Renal cortex interstitium (tissue), 15 donors: ENCODE measurements at places on chromosomes 7 and 10. TPM values are rescaled to one million over a fixed set of nuclear protein-coding genes. Genes with fewer than 3 reads are reported as not detected.

Gene TMEM229A
- 0.23 TPM for polyA plus RNA-seq

DNA sequence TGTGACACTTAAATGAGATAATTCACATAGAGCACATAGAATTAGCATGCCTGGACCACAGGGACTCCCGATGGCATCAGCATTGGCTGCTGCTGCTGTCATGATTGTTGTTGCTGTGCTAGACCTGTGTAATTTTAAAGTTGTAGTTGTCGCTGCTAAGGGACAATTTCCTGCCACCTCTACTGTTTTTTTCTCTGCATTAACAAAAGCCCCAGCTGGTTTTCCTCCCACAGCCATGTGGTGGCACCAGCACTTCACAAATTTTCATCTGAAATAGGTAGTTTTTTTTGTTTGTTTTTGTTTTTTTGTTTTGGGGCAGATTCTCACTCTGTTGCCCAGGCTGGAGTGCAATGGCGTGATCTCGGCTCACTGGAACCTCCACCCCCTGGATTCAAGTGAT, 25.4 kb upstream of the PRXL2A start:
- no peak for DNase-seq

Gene CDK6
- 46.6 TPM for polyA plus RNA-seq

Gene GSTK1
- polyA plus RNA-seq: 182 TPM

DNA sequence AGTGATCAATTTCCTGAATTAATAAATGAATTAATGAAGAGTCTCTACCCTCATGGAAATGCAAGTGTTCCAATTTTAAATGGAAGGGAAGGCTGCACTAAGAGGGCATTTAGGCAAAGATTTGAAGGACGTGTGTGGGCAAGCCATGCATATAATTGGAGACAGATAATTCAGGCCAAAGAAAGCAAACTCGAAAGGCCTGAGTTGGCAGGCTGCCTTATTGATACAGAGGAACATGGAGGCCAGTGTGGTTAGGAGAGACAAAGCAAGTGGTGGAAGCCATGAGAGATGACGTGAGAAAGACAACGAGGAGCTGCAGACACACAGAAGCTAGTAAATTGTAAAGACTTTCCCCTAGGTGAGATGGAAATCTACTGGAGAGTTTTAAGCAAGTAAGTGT, 15.4 kb upstream of the PCLO start:
- DNase-seq: no peak

GRCh38 chr10:88253622-88254021, 329.5 kb downstream of the RNLS start:
- no peak for DNase-seq

DNA sequence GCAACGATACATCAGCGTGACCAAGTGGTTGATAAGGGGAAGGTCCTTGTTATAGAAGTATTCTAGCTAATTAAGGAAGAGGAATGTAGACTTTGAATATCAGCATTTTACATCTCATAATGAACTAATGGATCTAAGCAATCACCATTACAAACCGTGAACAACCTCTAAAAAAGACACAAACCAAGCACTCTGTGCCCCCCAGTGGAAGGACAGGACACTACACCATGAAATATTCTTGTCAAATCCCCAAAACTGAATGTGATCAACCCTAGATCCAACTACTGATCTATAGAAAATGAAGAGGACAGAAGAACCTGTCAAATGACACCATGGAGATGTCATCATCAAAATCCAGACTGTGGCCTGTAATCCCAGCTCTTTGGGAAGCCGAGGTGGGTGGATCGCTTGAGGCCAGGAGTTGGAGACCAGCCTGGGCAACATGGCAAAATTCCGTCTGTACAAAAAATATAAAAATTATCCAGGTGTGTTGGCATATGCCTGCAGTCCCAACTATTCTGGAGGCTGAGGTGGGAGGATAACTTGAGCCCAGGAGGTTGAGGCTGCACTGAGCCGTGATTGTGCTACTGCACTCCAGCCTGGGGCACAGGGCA, 111.3 kb upstream of the CARD11 start:
- no peak for DNase-seq

Gene GRM3
- 0.28 TPM for polyA plus RNA-seq

- no peak for DNase-seq
These were observed 1.9 kb downstream of the FOXK1 start for GRCh38 chr7:4683884-4684565.

Gene MACC1
- polyA plus RNA-seq: 9.0 TPM

Gene CALN1
- polyA plus RNA-seq: 1.00 TPM

Gene SYT15B
- polyA plus RNA-seq: 2.6 TPM

GRCh38 chr10:102799691-102800471, 37.3 kb downstream of the CYP17A1 start:
- no peak for DNase-seq

DNA sequence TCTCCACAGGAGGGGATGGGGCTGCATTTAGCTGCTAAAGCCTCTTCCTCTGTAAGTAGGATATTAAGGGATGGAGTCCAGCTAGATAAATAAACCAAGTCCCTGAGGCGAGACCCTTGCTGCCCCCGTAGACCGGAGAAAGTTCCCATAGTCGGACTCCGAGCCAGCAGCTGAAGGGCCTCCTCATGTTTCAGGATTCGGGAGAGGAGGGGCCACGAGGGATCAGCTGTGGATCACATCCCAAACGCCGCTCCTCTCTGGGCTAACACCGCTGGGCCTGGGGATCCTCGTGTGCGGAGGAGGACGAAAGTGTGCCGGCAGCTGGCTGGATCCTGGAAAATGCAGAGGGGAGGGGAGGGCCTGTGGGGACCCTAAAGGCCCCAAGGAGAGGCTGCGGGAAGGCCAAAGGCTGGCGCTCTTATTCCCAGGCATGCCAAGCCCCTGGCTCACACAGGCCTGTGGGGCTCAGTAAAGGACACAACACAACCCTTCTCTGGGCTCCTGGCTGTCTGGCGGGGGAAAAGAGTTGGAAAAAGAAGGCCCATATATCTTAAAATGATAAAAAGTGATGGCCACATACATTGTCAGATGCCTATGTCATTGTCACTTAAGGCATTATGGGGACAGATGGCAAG, 82.5 kb upstream of the TMEM72 start:
- peak; percentile 73 for DNase-seq

- no peak for DNase-seq
These were observed 21.7 kb upstream of the WNT16 start for GRCh38 chr7:121307021-121307574.

- DNase-seq: no peak
These were observed 23.1 kb downstream of the PARD3 start for GRCh38 chr10:34791947-34792346.

DNA sequence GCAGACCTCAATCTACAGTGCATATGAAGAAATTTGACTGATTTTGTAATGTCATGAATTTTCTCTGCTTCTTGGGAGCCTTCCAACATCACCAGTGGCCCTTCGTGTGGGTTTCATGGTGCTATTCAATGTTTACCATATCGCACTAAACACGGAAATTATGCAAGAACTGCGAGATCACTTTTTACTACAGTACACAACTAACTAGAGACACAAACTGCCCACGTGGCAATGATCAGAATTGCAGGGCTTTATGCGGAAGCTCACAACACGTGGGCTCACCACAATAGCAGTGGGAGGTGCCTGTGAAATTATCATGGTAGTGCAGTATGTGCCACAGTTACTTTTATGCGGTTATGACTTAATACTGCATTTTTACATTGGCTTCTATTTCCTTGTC, 449.7 kb upstream of the KLF6 start:
- no peak for DNase-seq

- DNase-seq: no peak
These were observed 247.3 kb upstream of the PITRM1 start for GRCh38 chr10:3419719-3420495.

DNA sequence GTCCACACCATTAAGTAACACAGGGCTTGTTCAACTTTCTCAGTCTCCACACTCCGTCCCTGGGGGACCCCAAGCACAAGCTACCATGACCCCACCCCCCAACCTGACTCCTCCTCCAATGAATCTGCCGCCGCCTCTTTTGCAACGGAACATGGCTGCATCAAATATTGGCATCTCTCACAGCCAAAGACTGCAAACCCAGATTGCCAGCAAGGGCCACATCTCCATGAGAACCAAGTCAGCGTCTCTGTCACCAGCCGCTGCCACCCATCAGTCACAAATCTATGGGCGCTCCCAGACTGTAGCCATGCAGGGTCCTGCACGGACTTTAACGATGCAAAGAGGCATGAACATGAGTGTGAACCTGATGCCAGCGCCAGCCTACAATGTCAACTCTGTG, 81.1 kb upstream of the SAMD8 start:
- DNase-seq: no peak

Gene ASB15
- 2.1 TPM for polyA plus RNA-seq

Gene NKX1-2
- polyA plus RNA-seq: not detected

Gene EVX1
- 0.11 TPM for polyA plus RNA-seq

- DNase-seq: no peak
These were observed 36.3 kb downstream of the SUFU start for GRCh38 chr10:102540023-102540422.

- peak; percentile 73 for DNase-seq
These were observed 573.9 kb downstream of the TCERG1L start for GRCh38 chr10:130737621-130738020.

DNA sequence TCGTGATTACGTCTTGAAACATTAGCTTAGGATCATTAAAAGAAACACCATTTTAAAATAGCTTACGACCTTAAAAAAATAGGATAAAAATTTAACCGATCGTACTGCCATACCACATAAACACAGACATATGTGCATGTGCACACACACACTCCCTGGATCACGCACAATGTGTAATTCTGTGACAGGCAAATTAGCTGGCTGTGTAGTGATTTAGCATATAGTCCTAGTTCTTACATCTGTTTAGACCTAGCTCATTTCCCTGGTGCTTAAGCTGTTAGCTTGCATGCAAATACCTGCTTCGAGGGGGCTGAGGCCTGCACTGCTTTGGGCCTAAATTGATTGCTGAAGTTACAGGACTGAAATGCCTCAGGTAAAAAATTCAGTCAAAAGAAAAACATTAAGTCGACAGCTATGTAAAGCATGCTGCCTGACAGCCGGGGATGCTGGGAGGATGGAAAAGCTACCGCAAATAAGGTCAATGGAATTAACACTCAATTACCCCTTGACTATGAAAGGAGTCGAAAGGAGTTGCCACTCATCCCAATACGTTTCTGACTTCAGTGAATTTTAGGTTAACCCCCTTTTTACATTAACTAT, 267.1 kb upstream of the FZD8 start:
- no peak for DNase-seq

DNA sequence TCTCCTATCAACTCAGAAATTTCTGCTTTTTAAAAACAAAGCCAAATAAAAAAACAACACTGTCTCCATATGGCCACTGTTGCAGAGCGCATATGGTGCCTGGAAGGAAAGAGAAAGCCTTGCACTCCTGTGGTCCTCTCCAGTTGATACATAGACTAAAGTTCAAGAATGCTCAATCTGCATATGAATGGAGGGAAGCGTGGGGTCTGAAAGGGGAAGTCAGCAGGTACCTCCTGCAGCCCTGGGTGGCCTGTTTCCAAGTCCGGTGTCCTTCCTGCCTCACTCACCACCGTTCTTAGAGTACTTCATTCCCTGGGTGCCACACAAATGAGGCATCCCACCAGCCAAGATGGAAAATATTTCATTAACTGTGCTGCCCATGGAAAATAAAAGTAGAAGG, 138.3 kb upstream of the PALS2 start:
- DNase-seq: no peak

DNA sequence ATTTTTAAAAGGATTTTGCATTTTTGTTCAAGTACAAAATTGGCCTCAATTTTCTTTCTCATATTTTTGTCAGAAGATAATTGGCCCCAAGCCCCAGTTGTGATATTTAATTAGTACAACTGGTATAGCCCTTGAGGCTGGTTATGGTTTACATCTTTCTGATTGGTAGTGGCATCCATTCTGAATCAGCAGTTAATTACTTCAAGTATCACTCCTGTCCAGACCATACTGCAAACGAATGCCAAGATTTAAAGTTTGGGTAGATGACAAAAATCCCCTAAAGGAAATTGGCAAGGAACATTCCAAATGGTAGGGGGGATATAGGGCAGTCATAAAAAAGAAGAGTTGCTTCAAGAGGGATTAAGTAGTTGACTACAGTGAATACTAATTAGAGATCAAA, 23.1 kb downstream of the MYPN start:
- no peak for DNase-seq

DNA sequence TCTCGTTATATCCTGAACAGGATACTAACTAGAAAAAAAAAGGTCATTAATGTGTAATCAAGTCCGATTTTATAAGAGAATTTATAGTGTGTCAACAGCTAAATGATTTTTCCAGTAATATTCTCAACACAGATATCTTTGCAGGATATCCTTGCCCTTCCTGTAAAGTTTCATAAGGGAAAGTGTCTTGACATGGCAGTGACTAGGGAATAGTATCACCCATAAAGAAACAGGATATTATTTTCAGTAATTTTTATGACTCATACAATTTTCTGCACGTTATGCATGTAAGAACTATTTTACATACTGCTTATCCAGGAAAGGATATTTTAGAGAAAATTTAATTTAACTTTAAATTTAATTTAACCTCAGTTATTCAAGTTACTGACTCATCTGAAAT, 19.5 kb upstream of the PNLIP start:
- DNase-seq: no peak

Gene SUN3
- polyA plus RNA-seq: 0.58 TPM

Gene CPEB3
- polyA plus RNA-seq: 3.0 TPM

Gene XPNPEP1
- 80.8 TPM for polyA plus RNA-seq

Gene SPDYE6
- polyA plus RNA-seq: not detected
